Karpas-422 (cell line): ENCODE measurements at places on chromosomes 16 and 17.

DNA sequence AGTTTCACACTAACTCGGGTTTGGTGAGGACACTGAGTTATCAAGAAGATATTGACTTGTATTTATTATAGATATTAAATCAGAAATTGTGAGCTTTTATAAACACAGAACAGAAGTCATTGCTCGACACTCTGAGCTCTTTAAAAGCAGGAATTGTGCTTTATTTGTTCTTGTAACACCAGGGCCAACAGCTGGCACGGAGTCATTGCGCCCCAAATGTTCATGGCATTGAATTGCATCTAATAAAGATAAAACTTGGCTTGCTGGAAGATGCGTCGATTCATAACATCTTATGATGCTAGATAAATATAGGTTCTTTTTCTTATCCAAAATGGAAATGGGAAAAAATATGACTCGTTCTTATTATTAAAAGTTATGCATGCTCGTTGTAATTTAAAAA, 11.8 kb upstream of the MLYCD start:
- peak; percentile 81 for DNase-seq

- DNase-seq, result no peak
Measured at GRCh38 chr17:31672161-31672819, 186.8 kb downstream of the COPRS start.

GRCh38 chr17:33288954-33289353, 4.1 kb downstream of the ASIC2 start:
- no peak for DNase-seq

GRCh38 chr17:29358416-29358815, 31.7 kb upstream of the TAOK1 start:
- DNase-seq, result no peak

DNA sequence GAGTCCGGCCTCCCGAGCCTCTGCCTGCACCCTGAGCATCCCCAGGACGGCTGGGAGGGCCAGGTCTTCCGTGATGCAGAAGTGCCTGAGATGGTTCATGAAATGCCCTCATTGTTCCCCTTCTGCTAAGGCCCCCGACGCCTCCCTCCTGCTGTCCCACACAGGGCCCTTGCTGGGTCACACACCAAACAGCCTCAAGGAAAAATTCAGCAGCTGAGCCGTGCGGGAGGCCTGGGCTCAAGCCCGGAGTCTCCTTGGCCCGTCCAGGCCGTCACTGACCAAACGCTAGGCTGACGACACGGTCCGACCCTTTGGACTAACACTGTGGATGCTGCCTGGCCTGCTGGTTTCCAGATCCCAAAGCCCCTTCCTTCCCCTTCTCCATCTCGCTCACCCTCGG, 90.2 kb downstream of the RTN4RL1 start:
- no peak for DNase-seq

DNA sequence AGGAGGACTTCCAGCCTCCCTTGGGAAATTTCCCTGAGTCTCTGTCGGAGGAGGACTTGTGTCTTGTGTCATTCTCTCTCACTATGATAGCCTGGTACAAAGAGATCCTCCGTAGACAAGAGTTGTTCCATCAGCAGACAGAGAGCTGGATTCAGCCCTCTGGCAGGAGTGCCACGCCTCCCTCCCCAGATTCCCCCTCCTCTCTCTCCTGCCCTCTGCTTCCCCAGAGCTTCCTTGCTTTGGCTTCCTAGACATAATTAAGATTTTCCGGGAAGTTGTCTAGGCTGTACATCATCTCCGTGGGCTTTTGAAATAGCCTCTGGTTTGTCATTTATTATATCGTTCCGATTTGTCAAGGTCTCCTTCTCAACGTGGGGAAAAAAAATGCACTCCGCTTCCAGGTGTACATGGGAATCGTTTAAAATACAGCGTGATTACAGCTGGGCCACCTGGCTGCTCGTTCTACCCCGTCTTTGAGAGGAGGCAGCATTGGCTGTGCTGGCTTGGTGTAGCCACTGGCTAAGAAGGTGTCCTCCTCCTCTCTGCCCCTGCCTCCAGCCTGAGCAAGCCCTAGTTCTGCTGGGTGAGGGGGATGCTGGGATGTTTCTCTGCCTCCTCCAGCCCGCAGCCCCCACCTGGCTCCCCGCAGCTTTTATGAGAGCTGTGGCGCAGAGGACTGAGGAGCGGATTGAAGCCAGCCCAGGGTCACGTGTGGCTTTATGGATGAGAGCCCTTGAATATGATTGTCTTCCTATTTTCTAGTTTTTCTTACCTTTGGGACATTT, 282.5 kb downstream of the SNX29 start:
- DNase-seq, result no peak

DNA sequence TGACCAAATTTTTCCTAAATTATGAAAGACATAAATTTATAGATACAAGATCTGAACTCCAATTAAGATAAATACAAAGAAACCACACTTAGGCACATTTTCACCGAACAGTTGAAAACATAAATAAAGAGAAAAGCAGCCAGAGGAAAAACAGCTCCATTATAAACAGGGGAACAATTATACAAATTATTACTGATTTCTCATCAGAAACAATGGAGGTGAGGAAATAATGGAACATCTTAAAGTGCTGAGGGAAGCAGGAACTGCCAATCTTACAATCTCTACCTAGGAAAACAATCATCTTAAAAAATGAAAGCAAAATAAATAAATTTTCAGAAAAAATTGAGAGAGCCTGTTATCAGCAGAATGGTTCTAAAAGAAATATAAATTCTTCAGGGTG, 234.4 kb upstream of the PMFBP1 start:
- DNase-seq, result no peak
